ENCODE measurements at places on chromosomes 2 and 18.

DNA sequence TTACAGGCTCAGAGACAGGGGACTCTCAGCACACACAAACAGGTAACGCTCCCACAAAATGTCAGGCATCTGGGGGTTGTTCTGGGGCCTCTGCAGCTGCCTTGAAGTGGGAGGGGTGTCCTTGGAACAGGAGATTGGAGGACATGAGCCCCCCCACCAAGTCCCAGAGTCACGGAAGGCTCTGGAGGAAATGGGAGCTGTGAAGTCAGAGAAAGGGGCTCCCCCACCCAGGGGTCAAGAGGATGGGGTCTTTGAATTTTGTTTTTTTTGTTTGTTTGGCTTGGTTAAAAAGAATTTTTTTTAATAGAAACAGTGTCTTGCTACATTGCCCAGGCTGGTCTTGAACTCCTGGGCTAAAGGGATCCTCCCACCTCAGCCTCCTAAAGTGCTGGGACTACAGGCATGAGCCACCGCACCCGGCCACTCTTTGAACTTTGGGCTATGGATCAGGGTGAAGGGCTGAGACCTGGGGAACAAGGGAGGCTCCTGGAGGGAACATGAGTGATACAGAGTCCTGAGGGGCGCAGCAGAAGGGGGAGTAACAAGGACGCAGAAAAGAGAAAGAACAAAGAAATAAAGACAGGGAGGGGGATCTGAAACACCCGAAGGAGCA lies 46.8 kb downstream of the TNS1 start:
- no peak for DNase-seq

GRCh38 chr2:69030800-69031428 lies 17.9 kb downstream of the ANTXR1 start:
- no peak for DNase-seq

DNA sequence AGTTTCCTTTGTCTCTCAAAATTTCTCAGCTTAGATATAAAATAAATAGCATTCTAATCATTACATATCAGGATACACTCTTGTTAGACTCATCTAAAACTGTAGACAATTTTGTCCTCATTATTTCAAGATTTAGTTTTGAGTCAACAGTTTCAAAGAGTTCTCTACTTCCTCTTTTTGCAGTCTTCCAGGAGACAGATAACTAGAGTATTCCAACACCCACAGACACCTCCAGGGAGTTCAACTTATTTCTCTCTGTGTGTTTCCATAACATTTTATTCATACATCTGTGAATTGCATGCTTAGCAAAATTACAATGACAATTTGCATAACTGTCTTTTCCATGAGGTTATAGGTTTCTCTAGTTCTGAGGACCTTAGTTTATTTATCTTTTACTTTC lies 166.6 kb upstream of the HNMT start:
- no peak for DNase-seq

GRCh38 chr18:41009926-41010325 lies 945.1 kb upstream of the PIK3C3 start:
- no peak for DNase-seq

GRCh38 chr2:11017921-11018320 lies 106.2 kb downstream of the KCNF1 start:
- no peak for DNase-seq

DNA sequence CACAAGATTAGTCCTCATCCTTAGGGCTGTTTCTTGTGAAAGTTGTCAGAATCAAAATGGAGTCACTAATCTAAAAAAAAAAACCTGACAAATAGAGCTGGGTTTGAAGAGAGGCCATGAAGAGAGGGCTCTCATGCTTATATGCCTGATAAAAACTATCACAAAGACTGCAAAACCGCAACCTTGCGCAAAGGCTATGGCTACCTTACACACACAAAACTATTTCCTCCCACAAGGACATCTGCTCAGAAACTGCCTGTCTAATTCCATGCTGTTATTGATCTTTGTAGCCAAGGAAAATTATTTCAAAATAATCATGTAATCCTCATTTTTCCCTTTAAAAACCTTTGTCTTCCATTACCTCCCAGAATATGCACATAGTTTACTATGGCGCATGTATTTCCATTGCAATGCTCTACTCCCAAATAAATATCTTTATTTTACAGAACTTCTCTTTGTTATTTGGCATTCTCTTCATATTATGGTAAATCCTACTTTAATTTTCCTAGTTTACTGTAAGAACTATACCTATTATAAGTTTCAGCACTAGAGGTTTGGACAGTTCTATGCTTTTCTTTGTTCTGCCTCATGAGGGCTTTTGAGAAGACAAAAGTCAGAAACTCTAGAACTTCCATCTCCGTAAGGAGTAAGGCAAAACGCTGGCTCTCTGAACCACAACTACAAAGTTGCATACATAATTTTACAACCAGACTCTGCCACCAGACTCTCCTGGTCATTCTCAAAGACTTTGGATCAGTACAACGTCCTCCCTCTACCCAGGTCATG lies 9.6 kb upstream of the DPYSL5 start:
- DNase-seq: no peak

- no peak for DNase-seq
Measured at GRCh38 chr2:236393581-236393980, 129.4 kb upstream of the ASB18 start.

- DNase-seq: no peak
Measured at GRCh38 chr18:68478246-68478645, 236.7 kb downstream of the TMX3 start.

- DNase-seq: no peak
Measured at GRCh38 chr2:204611764-204612163, 66.5 kb downstream of the PARD3B start.

DNA sequence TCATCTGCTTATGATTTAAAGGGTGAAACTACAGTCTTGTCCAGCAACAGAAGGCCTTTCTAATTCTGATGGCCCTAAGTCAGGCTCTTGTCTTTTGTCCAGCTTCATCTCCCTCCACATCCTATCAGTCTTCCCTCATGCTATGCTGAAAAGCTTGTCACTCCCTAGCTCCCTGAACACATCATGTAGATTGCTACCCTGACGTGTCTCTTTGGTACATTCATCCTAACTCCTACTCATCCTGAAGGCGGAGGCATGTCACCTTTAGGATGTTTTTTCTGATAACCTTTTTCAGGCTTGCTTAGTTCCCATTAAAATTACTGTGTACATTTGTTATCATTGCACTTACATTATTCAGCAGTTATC lies 78.4 kb upstream of the ARL5A start:
- DNase-seq: no peak

- DNase-seq: no peak
Measured at GRCh38 chr2:137181370-137181769, 416.0 kb downstream of the THSD7B start.

- DNase-seq: no peak
Measured at GRCh38 chr2:197838579-197838978, 34.2 kb downstream of the PLCL1 start.

GRCh38 chr2:33791625-33792024 lies 192.5 kb upstream of the FAM98A start:
- no peak for DNase-seq

DNA sequence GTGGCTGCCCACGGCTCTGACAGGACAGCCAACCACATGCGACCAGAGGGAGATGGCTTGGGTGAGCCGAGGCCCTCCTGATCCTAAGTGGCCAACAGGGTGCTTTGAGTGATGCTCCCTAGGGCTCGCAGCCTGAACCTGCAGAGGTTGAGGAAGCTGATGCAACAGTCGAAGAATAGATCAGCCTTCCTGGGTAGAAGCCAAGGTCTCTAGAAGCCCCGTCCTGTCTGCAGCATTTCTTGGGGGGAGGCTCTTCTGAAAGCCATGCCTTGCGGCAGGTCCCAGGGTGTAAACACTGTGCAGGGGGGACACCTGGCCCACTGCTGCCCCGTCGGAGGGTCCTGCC lies 136.4 kb downstream of the HDAC4 start:
- DNase-seq: peak; percentile 51

GRCh38 chr18:23458830-23459529 lies 5.9 kb downstream of the RIOK3 start:
- DNase-seq: no peak

- no peak for DNase-seq
Measured at GRCh38 chr2:204665207-204665606, 119.9 kb downstream of the PARD3B start.

DNA sequence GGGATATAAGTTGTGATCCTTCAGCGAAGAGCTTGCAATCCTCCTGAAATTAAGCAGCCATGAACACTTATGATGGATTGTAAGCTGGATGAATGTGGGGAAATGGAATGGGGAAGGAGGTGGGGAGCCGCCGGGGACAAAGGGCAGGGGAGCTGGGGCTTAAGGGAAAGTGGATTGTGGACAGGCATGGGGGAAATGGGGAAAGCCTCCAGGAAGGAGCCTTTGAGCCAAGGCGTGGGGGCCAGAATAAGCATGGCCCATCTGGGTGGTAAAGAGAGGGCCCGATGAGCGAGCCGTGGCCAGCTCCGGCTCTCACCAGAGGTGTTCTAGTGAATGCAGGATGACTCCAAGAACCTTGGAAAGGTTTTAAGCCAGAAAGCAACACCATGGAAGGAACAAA lies 124.0 kb downstream of the SMAD7 start:
- no peak for DNase-seq
